NCI-H2081 treated with DMSO at 0.1 percent for 48 hours (cell line): ENCODE measurements at places on chromosomes 1 and 21.

GRCh38 chr1:15370781-15371520 is 38.7 kb upstream of the EFHD2 start:
- no peak for DNase-seq

DNA sequence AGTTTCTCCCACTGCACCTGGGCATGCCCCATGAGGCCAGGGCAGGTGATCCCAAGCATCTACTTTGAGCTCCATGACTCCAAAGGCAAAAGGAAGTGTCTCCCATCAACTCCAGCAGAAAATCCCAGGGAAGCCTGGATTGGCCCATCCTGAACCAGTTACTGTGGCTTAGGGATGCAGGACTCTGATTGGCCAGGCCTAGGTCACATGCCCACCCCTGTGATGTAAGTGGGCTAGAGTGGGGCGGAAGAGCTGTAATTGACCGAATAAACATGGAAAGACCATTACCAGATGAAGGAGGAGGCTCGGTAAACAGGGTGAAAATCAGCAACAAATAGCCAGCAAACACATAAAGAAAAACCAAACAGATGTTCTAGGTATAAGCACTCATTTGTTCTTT is 45.2 kb downstream of the MATN1 start:
- DNase-seq = no peak

DNA sequence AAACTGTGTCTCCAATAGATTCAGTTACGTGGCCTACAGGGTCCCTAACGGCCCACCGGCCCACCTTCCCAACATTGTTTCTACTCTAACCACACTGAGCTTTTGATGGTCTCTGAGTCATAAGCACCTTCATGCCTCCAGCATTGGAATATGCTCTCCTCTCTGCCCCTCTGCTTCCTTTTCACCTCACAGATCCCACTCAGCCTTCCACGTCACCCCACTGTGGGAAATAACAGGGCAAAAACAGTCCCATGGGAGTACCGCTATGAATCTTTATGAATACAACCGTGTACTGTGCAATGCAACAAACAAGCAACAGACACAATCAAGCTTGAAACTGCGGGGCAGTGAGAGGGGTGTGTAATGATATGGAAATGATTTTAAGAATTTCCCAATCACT is 5.3 kb upstream of the SARS1 start:
- DNase-seq = no peak

- no peak for DNase-seq
Observed at GRCh38 chr1:232422898-232423297, 207.0 kb downstream of the SIPA1L2 start.

GRCh38 chr1:164560556-164560955 is 1.6 kb downstream of the PBX1 start:
- no peak for DNase-seq

GRCh38 chr1:5721634-5722215 is 270.5 kb downstream of the NPHP4 start:
- DNase-seq = no peak

DNA sequence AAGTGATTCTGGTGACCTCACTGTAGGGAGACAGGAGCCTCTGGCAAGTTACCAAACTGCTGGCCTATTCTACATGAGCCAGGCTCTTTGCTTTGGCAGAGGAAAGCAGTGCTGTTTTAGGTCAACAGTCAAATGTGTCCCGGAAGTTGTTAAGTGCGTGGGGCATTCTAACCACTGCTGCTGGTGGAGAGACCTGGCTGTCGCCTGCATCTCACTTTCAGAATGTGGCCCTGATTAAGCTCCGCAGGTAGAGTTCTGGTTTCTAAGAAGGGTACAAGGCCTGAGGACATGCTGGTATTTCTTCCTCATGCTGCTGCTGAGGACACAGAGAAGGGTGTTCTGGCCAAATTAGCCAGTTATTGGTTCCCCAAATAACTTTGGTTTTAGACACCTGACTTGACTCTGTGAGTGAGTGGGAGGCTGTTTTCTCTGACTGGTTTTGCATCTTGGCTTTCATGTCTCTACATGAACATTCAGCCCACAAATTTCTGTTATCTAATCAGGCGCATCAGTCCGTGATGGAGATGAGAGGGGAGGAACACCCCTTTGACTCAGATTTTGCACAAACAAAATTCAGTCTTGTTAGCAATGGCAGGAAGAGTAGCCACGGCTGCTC is 120.8 kb downstream of the LMO4 start:
- peak; percentile 49 for DNase-seq

GRCh38 chr1:20974069-20974468 is 187.0 kb upstream of the HP1BP3 start:
- no peak for DNase-seq

DNA sequence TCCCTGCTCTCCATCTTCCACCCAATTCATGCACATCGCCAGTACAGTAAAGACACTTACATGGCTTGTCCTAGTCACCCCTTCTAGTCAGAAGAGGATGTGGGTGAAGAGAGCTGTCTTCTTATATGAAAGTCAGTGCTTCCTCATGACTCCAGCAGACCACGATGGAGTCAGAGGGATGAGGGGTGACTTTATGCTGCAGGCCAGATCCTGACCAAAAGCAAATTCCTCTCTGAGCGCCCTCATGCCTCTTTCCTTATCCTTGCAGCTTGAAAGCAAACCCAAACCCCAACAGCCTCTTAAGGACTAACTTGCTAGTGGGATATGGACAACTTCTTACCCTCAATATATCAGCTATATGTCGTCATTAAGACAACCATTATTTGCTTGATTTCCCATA is 348.2 kb upstream of the DUSP10 start:
- no peak for DNase-seq

- DNase-seq = no peak
Observed at GRCh38 chr1:24857507-24858133, 72.5 kb downstream of the RUNX3 start.

DNA sequence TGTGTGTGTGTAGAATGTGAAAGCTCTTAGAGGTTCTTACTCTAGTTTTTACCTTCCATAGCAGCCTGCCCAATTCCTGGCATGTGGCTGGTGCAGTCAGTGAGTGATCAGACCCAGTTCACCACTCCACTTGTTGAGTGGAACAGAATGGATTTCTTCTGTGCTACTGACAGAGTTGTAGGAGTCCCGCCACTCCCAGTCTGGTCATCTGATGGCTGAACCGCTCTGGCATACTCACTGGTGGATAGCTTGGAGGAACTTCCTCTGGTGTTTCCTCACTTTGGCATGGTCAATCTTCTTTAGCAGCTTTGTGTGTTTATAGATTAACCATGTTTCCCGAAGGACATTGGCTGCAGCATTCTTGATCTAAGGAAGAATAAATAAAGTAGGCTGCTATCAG is 106.7 kb upstream of the ADAR start:
- DNase-seq = no peak

DNA sequence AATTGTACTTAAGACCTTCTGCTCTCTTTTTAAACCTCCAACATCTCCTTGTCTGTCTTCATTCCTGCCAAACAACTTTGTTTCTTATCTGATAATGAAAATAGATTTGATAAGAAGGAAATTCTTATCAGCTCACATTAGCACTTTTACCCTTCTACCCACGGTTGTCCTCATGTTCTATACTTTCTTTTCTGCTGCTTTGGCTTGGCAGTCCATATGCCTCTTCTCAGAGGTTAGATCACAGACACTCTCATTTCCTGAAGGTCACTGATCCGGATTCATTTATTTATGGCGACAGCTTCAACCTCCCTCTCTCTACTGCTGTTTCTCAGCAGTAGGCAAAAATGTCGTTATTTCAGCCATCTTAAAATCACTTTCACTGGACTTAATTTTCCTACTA is 2015.8 kb downstream of the NCAM2 start:
- DNase-seq = no peak

DNA sequence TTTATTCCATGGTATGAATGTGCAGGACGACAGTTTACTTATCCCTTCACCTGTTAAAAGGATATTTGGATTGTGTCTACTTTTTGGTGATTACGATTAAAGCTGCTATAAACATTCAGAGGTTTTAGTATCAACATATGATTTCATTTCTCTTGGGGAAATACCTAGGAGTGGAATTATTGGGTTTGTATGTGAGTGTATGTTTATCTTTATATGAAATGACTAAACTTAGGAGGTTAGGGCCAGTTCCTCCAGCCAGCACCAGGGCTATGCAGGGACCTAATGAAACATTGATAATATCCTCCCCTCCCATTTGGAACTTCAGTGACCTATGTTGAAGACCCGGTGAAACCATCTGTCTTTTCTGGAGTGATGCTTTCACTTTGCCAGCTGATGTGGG is 13.8 kb downstream of the TMEM51 start:
- DNase-seq = no peak

GRCh38 chr1:44359234-44359935 is 4.3 kb upstream of the ERI3 start:
- DNase-seq = no peak

DNA sequence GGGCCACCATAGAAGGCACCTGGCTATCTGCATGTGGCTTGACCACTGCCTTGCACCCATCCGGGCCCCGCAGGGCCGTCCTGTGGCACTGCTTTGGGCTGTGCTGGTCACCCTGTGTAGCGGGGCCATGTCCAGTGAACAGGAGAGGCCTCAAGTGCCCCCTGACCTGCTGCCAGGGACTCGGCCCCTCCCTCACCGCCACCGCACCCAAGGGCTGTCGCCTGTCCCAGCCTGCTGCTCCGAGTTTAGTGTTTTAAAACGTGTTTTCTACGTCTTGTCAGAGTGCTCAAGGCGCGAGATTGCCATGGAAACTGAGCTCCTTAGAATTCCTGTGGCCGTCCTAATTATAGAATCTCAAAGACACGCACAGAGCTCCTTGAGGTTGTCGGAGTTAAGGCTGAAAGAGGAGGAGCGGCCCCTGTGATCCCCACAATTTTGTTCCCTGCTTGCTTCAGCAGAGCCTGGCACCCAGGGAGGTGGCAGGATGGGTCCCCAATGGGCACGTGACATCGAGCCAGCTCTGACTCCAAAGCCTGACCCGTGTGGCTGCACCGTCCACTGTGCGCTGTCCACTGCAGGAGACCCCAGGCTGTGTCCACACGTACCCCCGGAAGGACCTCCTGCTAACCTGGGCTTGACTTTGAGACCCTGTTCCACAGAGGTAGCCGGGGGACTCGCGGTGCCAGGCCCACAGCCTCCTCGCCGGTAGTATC is 66.2 kb downstream of the FAAP20 start:
- no peak for DNase-seq

GRCh38 chr1:13770743-13771142 is 70.8 kb downstream of the PRDM2 start:
- no peak for DNase-seq

DNA sequence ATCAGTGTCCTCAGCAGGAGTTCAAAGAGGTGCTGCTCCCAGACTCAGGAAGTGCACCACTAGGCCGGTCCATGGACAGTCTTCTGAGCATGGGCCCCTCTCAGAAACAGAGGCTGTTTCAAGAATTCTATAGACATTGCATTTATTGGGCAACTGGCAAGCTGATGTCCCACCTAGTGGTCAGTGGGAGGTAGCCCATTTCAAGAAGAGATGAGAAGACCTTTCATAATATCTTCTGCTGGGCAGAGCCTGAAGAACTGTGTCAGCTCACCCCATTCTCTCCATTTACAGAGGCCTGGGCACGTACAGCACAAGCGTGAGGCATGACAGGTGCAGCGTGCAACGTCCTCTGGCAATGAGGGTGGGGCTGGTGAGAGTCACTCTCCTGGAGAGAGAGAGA is 216.0 kb downstream of the DYRK1A start:
- no peak for DNase-seq

GRCh38 chr1:184419350-184420161 is 32.7 kb downstream of the C1orf21 start:
- no peak for DNase-seq

- no peak for DNase-seq
Observed at GRCh38 chr1:3547055-3548005, 64.0 kb downstream of the MEGF6 start.

DNA sequence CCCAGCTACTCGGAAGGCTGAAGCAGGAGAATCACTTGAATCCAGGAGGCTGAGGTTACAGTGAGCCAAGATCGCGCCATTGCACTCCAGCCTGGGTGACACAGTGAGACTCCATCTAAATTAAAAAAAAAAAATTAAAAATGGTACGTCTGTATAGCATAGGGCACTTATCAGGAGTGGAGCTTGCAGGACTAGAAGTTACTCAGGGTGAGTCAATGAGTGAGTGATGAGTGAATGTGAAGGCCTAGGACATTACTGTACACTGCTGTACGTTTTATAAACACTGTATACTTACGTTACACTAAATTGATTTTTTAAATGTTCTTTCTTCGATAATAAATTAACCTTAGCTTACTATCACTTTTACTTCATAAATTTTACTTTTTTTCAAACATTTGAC is 183.6 kb downstream of the NR5A2 start:
- DNase-seq = no peak

DNA sequence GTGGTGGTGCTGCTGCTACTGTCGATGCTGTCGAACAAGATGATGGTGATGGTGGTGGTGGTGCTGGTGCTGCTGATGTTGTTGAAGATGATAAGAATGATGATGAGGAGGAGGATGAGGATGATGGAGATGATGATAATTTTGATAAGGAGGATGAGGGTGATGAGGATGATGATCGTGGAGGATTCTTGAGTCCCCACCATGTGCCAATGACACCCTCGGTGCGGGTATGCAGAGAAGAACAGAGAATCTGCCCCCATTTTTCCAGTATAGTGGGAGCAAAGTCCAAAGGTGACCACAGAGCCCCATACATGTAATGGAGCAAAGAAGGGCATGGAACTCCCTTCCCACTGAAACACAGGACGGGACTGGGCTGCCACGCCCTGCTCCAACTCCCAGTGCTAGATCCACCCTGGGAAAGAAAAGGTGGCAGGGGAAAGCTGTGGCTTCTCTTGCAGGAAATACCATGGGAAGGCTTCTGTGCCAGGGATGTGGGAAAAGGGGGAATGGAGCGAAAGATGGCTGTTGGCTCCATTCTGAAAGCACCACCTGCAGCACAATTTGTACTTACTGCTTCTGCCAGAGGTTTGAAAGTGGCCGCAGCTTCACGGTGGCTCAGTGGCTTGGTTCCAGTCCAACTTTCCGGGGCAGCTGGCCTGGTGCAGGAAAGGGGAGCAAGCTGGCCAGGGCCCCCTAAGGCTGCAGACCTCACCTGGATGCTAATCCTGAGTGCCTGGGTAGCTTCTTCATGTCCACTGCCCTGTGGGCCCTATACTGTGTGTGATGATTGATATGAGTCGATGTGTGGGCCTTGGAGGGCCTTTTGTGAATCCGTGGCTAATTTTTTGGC is 387.2 kb upstream of the VAMP3 start:
- DNase-seq = no peak

DNA sequence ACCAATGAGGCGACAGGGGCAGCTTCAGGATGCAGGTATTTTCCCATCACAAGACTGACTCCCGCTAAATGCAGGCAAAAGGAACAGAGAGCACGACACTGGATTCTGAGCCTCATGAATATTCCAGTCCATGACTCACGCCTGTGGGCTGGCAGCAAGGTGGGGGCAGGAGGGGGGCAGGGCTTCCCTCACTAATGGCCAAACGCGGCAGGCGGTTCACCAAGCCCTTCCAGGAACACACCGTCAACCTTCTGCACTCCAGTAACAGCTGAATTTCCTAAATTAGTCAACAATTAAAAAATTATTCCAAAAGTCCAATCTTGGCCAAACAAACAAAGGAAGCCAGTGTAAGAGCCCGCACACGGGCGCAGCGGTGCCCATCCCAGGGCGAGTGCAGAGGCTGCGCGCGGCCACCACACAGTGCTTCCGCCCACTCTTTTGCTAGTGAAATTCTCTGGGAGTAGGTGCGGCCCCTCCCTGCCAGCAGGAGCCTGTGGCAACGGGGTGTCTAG is 12.5 kb upstream of the GPR153 start:
- no peak for DNase-seq
